ENCODE measurements at places on chromosomes 4 and X.

- H3K4me3 ChIP-seq: no peak overlapping the region
- no peak for DNase-seq
- H3K27ac ChIP-seq: no peak overlapping the region
- no peaks in the 10 kb centered on the region for H3K4me1 ChIP-seq
- no peaks in the 10 kb centered on the region for H3K36me3 ChIP-seq
- H3K27me3 ChIP-seq: no peaks in the 10 kb centered on the region
These were observed 83.0 kb upstream of the KLHL4 start for GRCh38 chrX:87434618-87435017.

DNA sequence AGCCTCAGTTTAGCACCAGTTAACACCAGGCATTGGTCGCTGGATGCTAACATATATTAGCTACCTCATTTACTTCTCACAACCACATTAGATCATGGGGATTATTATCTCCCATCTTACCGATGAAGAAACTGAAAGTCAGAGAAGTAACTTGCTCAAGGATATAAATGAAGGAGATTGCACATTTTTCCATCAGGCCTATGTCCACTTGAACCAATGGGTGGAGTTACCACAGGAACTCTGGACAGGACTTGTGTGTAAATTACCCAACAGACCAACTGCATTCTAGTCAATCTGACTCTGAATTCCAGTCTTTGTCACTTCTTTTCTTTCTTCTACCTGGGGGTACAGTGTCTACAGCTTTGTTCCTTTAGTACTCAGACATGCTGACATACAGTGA lies 1.8 kb downstream of the LNX1 start:
- H3K27ac ChIP-seq: no peak overlapping the region
- H3K4me1 ChIP-seq: no peaks in the 10 kb centered on the region
- DNase-seq: no peak
- no peaks in the 10 kb centered on the region for H3K27me3 ChIP-seq

GRCh38 chr4:145619639-145619996 lies 433 bp downstream of the MMAA start:
- peak overlapping the region; percentile 93 for H3K27ac ChIP-seq
- H3K4me1 ChIP-seq: peaks cover 9% of the 10 kb centered on the region
- no peaks in the 10 kb centered on the region for H3K36me3 ChIP-seq
- H3K4me3 ChIP-seq: peak overlapping the region; percentile 84
- H3K27me3 ChIP-seq: no peaks in the 10 kb centered on the region

DNA sequence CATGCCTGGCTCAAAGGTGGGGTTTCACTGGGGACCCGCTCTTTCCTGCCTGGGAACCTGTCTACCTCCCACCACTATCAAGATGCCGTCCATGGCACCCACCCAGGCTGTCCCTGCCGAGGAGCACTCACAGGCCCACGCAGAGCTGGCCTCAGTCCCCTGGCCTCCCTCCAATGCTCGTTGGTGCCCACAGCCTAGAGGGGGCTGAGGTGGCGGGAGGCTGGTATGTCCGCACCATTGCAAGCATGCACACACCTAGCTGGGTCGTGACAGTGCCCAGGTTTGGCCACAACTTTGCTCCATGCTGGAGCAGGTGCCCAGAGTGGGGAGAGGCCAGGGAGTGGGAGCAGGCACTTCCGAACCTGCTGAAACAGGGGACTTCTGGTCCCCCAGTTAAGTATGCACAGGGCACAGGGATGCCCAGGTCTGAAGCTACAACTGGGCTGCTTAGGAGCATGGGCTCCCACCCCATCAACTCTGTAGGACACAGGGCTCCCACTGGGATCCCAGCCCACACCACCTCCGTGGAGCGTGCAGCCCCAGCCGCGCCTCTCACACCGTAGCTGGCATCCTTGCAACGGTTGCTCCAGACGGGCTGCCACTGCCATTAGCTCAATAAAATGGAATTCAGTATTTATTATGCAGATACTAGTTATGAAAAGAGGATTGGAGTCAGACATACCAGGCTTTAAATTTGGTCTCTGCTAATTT lies 1376.1 kb upstream of the TENM3 start:
- no peaks in the 10 kb centered on the region for H3K36me3 ChIP-seq
- H3K27ac ChIP-seq: no peak overlapping the region
- no peak for DNase-seq
- no peaks in the 10 kb centered on the region for H3K4me1 ChIP-seq
- no peaks in the 10 kb centered on the region for H3K27me3 ChIP-seq

GRCh38 chr4:113776679-113777078 lies 15.1 kb upstream of the CAMK2D start:
- no peak for DNase-seq
- H3K4me3 ChIP-seq: no peak overlapping the region
- H3K27me3 ChIP-seq: no peaks in the 10 kb centered on the region
- no peaks in the 10 kb centered on the region for H3K36me3 ChIP-seq
- no peaks in the 10 kb centered on the region for H3K4me1 ChIP-seq
- H3K27ac ChIP-seq: no peak overlapping the region

GRCh38 chrX:125627676-125628075 lies 308.0 kb downstream of the TEX13C start:
- no peak overlapping the region for H3K4me3 ChIP-seq
- no peak for DNase-seq
- H3K36me3 ChIP-seq: no peaks in the 10 kb centered on the region
- no peaks in the 10 kb centered on the region for H3K4me1 ChIP-seq

DNA sequence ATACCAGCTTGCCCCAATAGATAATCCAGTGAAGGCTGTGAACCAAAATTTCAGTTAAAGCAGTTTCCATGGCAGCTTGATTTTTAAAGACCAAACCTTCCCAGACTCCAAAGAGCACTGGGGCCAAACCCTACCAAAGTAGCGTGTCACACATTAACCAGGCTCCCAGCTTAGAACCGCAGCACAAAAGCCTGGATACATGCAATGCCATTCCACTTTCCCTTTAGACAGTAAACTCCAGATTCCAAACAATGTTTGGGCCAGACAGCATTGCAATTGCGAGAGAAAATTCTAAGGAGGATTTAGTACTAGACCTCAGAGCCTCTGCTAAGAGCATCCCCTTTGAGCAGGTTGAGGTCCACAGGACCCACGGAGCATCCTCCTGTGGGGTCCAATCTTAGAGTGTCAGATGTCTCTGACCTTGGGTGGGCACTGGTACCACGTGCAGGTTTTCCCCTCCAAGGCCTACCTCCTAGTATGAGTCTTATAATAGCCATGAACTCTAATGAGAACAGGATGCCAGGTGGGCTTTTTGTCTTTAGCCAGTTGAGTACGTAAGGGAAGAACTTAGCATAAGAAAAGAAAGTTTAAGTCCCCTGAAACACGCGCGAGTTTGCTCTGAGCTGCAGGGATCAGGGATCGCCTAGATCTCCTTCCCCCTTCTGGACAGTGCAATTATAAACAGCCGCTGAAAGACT lies 38.8 kb downstream of the MGARP start:
- H3K27ac ChIP-seq: no peak overlapping the region
- H3K27me3 ChIP-seq: no peaks in the 10 kb centered on the region
- no peak for DNase-seq
- H3K4me3 ChIP-seq: no peak overlapping the region
- H3K4me1 ChIP-seq: peaks cover 24% of the 10 kb centered on the region
- no peaks in the 10 kb centered on the region for H3K36me3 ChIP-seq

DNA sequence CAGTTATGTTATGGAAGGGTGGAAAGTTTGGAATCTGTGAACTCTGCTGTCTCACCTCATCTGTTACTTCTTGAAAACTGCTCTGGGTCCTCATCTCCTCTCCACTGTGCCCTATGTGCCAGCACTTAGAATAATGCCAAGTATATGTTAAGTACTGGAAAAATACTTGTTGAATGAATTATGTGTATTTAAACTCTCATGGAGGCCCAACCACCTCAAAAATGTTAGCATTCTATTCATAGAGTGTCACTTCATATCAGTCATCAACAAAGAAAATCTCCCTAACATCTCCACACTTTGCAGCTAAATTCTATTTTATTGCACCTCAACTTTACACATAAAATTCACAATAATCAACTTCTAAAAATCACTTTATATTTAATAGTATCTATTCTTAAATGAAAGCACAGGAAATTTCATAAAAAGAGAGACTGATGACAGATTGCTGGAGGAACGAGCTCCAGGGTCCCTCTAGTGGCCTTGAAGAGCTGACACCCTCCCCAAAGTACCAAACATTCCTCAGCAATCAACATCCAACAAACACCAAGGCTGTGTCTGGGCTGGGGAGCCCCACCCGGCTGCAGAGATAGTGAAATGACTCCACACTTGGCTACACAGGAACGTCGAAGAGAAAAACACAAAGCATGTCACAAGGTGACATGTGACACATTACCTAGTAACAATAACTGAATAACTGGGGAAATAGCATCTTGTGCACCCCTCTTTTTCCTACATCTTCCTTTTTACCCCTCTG lies 45.8 kb downstream of the SLC39A8 start:
- no peaks in the 10 kb centered on the region for H3K27me3 ChIP-seq
- no peak overlapping the region for H3K4me3 ChIP-seq
- H3K4me1 ChIP-seq: no peaks in the 10 kb centered on the region
- no peaks in the 10 kb centered on the region for H3K36me3 ChIP-seq
- H3K27ac ChIP-seq: no peak overlapping the region
- no peak for DNase-seq

- no peak for DNase-seq
- no peak overlapping the region for H3K27ac ChIP-seq
- no peaks in the 10 kb centered on the region for H3K4me1 ChIP-seq
- no peak overlapping the region for H3K4me3 ChIP-seq
These were observed 252.0 kb downstream of the FRMPD4 start for GRCh38 chrX:12390301-12390700.

GRCh38 chrX:118698516-118699170 lies 28.8 kb upstream of the IL13RA1 start:
- DNase-seq: no peak
- H3K4me1 ChIP-seq: no peaks in the 10 kb centered on the region
- no peaks in the 10 kb centered on the region for H3K27me3 ChIP-seq
- H3K36me3 ChIP-seq: no peaks in the 10 kb centered on the region
- H3K4me3 ChIP-seq: no peak overlapping the region

- H3K4me1 ChIP-seq: no peaks in the 10 kb centered on the region
- peaks cover 1% of the 10 kb centered on the region for H3K36me3 ChIP-seq
- no peak overlapping the region for H3K4me3 ChIP-seq
These were observed 37.0 kb downstream of the RCHY1 start for GRCh38 chr4:75477201-75477600.

- no peak for DNase-seq
- no peaks in the 10 kb centered on the region for H3K36me3 ChIP-seq
- no peaks in the 10 kb centered on the region for H3K27me3 ChIP-seq
- no peak overlapping the region for H3K27ac ChIP-seq
These were observed 42.4 kb downstream of the SPATA18 start for GRCh38 chr4:52093466-52093865.

DNA sequence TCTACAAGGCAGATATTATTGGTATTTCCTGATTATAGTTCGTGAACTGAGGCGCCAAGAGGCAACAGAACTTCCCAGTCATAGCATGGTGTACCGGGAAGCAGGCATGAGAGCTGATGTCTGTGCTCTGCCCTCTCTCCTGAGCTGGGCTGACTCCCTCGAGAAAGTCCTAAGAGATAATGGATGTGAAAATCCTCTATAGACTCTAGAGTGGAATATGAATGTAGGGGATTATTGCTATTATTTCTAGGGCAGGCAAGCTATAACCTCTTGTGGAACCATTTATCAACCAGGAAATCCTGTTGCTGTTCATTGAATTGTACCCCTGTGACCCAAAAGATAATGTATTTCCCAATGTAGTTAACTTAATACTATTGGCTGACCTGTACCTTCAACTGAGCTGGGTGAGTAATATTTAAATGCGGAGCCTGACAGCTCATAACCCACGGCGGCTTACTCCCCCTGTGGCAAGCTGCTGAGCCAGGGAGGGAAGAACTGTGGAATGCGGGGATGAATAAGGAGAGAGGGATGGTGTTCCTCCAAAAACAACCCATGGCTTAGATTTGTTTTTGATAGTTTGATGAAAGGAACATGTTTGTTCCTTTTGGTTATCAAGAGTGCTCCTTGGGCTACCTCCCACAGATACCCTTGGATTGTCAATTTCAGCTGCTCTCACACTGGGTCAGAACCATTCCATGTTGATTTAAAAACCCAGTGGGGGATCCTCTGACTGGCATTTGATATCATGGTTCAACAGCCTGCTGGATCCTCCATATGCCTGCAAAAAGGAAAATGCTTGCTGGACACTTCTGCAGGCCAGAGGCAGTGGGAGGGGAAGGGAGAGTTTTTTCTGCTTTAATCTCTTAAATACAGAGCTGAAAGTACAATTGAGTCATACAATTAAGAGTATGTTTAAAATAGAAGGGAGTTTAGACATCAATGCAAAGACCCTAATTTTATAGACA lies 339.0 kb upstream of the BOD1L1 start:
- H3K27me3 ChIP-seq: no peaks in the 10 kb centered on the region
- H3K4me1 ChIP-seq: peaks cover 3% of the 10 kb centered on the region
- no peaks in the 10 kb centered on the region for H3K36me3 ChIP-seq

DNA sequence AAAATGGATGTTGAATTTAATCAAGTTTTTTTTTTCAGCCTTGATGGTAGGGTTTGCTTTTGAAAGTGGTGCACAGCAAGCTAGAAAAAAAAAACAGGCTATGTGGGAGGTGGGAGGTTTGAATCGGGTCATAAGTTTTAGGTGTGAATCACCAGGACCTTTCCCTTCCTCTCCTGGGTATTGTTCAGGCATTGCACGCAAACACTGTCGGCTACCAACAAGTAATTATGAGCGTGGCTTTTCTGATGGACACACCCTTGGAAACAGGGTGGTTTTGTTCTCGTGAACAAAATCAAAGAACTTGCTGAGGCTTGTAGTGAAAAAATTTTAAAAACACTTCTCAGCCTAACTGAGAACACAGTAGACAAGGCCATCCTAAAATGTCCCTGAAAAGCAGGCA lies 18.1 kb downstream of the PIR start:
- no peaks in the 10 kb centered on the region for H3K36me3 ChIP-seq
- H3K27me3 ChIP-seq: no peaks in the 10 kb centered on the region
- no peaks in the 10 kb centered on the region for H3K4me1 ChIP-seq
- no peak overlapping the region for H3K27ac ChIP-seq
- no peak for DNase-seq

GRCh38 chrX:115894087-115894486 lies 276.5 kb upstream of the AGTR2 start:
- H3K27me3 ChIP-seq: no peaks in the 10 kb centered on the region
- H3K36me3 ChIP-seq: peaks cover 4% of the 10 kb centered on the region
- no peaks in the 10 kb centered on the region for H3K4me1 ChIP-seq
- no peak overlapping the region for H3K4me3 ChIP-seq

GRCh38 chr4:7843831-7844593 lies 95.6 kb downstream of the AFAP1 start:
- H3K4me3 ChIP-seq: no peak overlapping the region
- H3K4me1 ChIP-seq: peaks cover 41% of the 10 kb centered on the region
- no peaks in the 10 kb centered on the region for H3K36me3 ChIP-seq
- no peak overlapping the region for H3K27ac ChIP-seq
- H3K27me3 ChIP-seq: no peaks in the 10 kb centered on the region
- DNase-seq: peak; percentile 33

- H3K27me3 ChIP-seq: no peaks in the 10 kb centered on the region
- no peak overlapping the region for H3K4me3 ChIP-seq
- H3K4me1 ChIP-seq: peaks cover 4% of the 10 kb centered on the region
- H3K36me3 ChIP-seq: no peaks in the 10 kb centered on the region
- DNase-seq: no peak
- H3K27ac ChIP-seq: no peak overlapping the region
These were observed 9.6 kb upstream of the MRPL1 start for GRCh38 chr4:77852892-77853495.

GRCh38 chr4:152454398-152455011 lies 81.4 kb downstream of the FBXW7 start:
- DNase-seq: no peak
- no peaks in the 10 kb centered on the region for H3K4me1 ChIP-seq
- H3K36me3 ChIP-seq: no peaks in the 10 kb centered on the region
- H3K27ac ChIP-seq: no peak overlapping the region
- no peaks in the 10 kb centered on the region for H3K27me3 ChIP-seq

GRCh38 chr4:31160146-31160545 lies 440.0 kb downstream of the PCDH7 start:
- H3K4me1 ChIP-seq: no peaks in the 10 kb centered on the region
- no peak for DNase-seq
- H3K36me3 ChIP-seq: no peaks in the 10 kb centered on the region
- H3K27me3 ChIP-seq: no peaks in the 10 kb centered on the region
